ENCODE measurements at places on chromosomes 1 and 21.
A peak's percentile ranks its signal among the peaks of the same experiment; 100 is the strongest.

GRCh38 chr1:76868154-76868882 lies 1.0 kb downstream of the ST6GALNAC5 start:
- DNase-seq, result peak; percentile 13

- DNase-seq, result no peak
Measured at GRCh38 chr1:61436491-61437120, 288.3 kb downstream of the TM2D1 start.

DNA sequence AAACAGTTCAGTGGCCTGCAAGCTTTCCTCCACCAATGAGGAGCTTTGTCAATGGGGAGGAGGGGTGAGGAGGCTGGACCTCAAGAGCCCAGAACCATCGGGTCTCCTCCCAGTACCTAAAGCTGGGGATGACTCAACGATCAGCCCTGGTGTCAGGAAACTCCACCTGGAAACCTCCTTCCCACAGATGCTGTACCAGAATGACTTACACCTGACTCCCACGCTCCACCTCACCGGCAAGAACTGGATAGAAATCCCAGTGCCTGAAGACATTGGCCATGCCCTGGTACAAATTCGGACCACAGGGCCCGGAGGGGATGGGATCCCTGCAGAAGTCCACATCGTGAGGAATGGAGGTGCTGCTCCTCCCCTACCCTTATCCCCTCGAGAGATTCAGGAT lies 11.4 kb downstream of the TMEM81 start:
- DNase-seq, result no peak

DNA sequence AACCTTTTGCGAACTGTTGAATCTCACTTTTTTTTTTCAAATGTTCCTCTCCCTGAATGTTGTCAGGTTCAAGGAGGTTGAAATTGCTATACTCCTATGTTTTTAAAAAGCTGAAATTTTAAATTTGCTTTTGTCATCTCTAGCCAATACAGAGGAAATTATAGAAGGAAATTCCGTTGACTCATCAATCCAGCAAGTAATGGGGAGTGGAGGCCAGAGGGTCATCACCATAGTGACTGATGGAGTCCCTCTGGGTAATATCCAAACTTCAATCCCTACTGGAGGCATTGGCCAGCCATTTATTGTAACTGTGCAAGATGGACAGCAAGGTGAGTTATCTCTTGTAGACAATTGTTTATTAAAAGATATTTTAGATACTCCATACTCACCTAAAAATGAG lies 36.3 kb downstream of the GABPB2 start:
- no peak for DNase-seq

GRCh38 chr1:45879885-45880598 lies 76.6 kb downstream of the MAST2 start:
- DNase-seq, result no peak

GRCh38 chr1:23906731-23907130 lies 6.4 kb downstream of the CNR2 start:
- no peak for DNase-seq

DNA sequence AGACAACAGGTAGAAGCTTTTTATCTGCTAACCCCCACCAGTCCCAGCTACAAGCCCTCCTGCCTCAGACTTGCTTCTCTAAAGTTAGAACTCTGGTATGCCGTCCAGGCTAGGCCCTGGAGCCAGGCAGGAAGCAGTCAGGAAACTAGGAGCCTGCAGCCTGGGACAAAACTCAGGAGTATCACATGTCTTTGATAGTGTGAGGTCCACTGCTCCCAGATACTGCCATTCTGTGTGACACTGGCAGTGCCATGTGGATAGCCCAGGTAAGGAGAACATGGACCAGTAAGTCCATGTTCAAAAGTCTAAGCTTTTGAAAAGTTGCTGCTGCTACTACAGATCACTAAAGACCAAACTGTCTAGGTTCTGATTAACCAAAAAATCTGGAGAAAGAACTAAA lies 45.4 kb downstream of the NPHS2 start:
- no peak for DNase-seq

DNA sequence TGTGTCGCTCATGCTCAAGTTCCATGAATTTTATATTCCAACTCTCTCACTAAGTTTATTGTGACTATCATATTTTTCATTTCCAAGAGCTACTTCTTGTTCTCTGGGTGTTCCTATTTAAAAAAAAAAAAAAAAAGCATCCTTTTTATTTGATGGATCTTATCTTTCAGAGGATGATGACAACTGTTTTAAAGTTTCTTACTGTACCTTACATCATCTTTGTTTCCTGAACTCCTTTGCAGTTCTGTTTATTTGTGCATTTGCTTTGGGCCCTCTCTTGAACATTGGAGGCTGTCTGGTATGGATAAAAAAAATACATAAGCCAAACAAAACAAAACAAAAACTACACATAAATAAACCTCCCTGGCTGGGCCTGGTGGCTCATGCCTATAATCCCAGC lies 32.1 kb upstream of the FAM20B start:
- DNase-seq, result no peak

DNA sequence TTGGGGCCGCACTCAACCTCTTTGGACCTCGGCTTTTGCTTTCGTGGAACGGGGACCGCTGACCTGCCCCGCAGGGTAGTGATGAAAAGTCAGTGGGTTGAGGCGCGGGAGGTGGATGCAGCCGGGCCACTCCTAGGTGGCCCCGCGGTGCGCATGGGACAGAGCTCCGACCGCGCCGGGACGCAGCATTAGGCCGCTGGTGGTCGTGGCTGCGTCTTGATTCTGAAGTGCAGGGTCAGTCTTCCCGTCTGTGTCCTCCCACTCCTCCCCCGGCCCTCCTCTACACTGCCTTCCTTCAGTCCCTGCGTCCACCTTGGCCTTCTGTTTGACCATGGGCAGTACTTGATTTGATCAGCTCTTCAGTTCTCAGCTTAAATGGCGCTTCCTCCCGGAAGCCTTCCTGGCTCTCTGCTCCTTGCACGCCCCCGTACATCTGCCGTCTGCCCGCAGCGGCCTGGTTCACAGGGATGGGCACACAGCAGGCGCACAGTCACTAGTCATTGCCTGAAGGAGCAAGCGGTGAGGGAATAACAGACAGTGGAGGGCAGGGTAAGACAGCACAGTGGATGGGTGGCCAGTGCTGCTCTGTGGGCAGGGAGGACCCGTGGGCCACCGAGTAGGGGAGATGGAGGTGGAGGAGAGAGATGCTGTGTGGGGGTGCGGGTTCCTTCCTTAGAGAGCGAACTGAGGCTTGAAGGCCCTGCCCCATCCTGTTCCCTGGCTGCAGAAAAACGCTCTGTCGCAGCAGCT lies 633 bp downstream of the THEMIS2 start:
- no peak for DNase-seq

GRCh38 chr1:37325509-37326437 lies 148.6 kb upstream of the ZC3H12A start:
- DNase-seq, result no peak

GRCh38 chr1:21625390-21626190 lies 43.6 kb downstream of the RAP1GAP start:
- DNase-seq, result no peak

DNA sequence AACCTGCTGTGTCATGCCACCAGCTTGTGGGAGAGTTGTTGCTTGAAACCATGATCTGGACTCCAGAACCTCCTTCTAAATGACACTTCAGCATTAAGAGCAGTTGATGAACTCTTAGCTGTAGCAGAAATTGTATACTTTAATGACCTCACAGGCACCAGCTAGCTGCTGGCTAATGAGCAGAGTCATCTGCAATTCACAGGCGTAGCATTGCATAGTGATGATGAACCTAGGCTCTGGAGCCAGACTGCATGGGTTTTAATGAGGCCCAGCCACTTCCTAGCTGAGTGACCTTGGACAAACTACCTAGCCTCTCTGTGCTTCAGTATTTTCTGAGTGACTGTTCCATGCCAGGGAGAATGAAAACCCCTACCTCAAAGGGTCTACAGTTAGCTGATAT lies 407.1 kb downstream of the LMO4 start:
- DNase-seq, result no peak

- no peak for DNase-seq
Measured at GRCh38 chr1:208133355-208133754, 110.8 kb downstream of the PLXNA2 start.
